Mucosa of gallbladder (tissue), 1 donor: ENCODE measurements at places on chromosomes 7 and 10. TPM values are rescaled to one million over a fixed set of nuclear protein-coding genes. Genes with fewer than 3 reads are reported as not detected.

KIN gene
- total RNA-seq, result 10.4 TPM

SOSTDC1 gene
- total RNA-seq, result 0.12 TPM

SPDYE18 gene
- 0.72 TPM for total RNA-seq

TAS2R41 gene
- total RNA-seq, result not detected

CALCR gene
- total RNA-seq, result 0.17 TPM

GRCh38 chr10:72502581-72502980 is 123.3 kb downstream of the MICU1 start:
- no peak for DNase-seq

DNA sequence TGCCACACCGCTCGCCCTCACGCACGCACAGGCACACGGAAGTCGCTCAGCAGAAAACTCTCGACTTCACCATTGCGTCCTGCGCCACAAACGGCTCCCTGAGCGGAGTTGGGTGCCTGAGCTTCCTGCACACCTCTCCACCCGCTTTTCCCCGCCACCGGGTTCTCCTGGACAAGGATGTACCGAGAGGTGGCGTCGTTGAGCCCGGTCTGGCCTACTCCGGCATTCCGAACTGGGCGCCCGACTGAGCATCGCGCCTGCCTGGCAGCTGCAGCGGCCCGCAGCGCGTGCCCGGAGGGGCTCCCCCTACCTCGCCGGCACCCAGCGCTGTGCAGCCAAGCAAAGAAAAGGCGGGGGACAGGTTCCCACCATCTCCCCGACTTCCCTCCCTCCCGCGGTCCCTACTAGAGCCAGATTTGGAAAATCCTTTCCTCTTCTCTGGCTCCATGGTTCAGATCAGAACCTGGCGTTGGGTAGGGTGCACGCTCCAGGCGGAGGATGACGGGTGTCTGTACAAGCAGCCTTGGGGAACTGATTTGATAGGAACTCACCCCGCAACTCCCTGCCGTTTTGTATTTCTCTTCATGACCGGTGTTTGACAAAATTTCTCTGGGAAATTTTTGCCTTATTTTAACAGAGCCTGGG is 1.7 kb downstream of the SORCS3 start:
- DNase-seq, result no peak

GRCh38 chr10:125708971-125709503 is 10.5 kb upstream of the EDRF1 start:
- no peak for DNase-seq

GRCh38 chr7:63925262-63925625 is 73.4 kb upstream of the ZNF722 start:
- no peak for DNase-seq

DNA sequence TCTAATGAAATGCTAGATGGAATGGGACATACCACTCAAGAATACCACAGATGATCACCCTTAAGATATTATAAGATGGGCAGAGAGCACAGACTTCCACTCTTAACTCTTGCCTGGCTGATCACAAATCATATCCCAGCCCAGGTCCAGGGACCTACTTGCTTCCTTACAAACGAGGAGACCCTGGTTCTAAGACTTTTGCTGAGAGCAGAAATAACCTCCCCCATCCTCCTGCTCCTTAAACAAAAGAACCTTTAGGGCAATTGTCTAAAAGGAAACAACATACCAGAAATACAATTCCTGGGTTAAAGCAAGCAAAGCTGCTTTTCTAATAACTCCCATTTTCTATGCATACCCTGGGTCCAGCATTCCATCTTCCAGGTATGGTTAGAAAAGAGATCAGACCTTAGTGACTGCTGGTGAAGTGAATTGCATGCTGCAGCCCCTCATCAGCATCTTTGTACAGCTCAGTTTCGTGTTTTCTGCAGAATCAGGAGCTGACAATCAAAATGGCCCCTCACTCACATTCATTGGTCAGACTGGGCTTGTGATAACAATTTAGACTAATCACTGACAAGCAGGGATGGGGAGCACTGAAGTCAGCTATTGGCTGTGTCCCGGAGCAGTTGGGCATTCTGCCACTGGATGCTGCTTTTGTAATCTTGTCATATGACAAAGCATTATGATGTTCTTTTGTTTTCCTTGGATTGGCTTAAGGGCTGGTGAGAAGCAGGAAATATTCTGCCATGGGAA is 14.6 kb downstream of the IFIT3 start:
- DNase-seq, result peak; percentile 50

DNA sequence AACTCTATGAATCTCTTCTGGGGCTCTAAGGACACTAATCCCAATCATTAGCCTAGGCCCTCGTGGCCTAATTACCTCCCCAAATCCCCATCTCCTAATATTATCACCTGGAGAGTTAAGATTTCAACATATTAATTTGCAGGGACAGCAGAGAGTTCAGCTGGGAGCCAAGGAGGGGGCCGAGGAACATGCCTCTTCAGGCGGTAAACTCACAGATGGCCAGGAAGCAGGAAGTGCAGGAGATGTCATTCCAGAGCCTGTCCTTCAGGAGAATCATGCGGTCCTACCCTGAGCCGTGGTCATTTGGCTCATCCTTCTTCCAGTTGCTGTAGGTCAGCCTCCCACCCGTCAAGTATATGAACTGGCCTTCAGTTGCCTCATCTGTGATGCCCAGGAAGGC is 21.9 kb upstream of the SFTPA2 start:
- no peak for DNase-seq

- DNase-seq, result no peak
These were observed 4.4 kb upstream of the ASB13 start for GRCh38 chr10:5670662-5671375.

- no peak for DNase-seq
These were observed 592.9 kb upstream of the NRP1 start for GRCh38 chr10:33927347-33927746.

DNA sequence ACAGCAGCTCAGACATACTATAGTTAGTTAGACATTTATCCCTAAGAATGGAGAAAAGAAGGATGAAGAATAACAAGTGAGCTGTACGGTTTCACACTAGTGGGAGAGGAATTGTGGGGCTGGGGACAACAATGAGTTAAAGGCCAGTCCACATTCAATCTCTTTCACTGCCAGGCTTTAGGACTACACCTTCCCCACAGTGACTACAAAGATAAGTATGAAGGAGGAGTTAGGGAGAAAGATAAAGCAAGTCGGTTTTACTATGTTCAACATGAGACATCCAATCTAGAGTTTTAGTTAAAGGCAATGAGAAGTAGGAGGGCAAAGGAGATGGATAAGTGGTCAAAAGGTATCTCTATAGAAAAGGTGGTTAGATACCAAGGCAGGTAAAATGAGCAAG is 16.3 kb downstream of the ARHGAP12 start:
- DNase-seq, result no peak

GRCh38 chr10:88157981-88158465 is 294.6 kb downstream of the PTEN start:
- no peak for DNase-seq

- no peak for DNase-seq
These were observed 1.1 kb downstream of the NANOS1 start for GRCh38 chr10:119030421-119031250.

DNA sequence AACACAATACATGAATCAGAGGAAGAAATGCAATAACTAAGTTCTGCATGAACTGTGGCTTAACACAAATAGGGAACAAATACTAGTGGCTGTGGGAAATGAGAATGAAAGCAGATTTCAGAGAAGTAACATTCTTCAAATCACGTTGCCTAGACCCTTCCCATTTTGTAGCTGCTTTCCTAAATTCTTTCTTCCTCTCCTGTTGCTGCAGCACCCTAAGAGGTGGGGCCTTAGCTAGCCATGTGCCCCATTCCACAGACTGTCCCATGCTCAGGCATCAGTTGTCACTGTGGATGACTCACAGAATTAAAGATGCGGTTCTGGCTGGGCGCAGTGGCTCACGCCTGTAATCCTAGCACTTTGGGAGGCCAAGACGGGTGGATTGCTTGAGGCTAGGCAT is 704.7 kb upstream of the C7orf33 start:
- DNase-seq, result no peak

DNA sequence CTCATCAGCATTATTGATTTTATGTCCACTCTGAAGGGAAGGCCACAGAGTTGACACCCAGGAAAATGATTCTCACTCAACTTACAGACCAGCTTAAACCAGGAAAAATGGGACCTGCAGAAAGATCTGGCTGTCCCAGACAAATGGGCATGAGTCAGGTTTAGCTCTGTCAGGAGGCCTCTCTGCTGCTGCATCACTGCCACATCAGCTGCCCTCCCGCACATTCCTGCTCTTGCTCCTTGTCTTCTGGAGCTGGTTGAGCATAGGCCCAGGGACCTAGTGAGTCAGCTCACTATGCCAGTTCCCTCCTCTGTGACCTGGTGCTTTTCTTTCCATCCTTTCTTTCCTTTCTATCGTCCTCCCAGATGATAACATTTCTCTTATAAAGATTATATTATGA is 18.8 kb upstream of the SMNDC1 start:
- DNase-seq, result no peak

DNA sequence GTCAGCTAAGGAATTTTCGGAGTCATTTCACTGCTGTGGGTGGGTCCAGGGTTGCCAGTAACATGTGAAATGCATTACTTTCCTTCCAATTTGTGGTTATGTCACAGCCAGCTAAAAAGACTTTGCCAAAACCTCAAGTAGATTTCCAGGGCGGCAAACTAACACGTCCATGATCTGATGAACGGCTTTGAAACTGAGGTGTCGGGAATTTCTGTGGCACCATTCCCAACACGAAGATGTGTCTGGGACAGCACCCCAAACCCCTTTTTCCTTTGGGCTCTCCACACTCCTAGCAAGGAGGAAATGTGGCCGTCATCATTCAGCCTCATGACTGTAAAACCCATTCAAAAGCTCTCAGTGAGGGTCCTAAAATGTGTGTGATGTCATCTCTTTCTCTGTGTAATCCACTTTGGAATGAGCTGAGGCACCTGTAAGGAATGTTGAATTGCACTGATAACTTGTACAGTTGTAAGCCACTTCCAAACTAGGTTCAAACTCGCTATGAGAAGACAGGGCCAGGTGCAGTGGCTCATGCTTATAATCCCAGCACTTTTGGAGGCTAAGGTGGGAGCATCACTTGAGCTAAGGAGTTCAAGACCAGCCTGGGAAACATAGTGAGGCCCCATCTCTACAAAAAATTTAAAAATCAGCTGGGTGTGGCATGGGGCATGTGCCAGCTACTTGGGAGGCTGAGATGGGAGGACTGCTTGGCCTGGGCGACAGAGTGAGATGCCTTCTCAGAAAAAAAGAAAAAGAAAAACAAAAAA is 146.1 kb upstream of the FRMD4A start:
- no peak for DNase-seq

DNA sequence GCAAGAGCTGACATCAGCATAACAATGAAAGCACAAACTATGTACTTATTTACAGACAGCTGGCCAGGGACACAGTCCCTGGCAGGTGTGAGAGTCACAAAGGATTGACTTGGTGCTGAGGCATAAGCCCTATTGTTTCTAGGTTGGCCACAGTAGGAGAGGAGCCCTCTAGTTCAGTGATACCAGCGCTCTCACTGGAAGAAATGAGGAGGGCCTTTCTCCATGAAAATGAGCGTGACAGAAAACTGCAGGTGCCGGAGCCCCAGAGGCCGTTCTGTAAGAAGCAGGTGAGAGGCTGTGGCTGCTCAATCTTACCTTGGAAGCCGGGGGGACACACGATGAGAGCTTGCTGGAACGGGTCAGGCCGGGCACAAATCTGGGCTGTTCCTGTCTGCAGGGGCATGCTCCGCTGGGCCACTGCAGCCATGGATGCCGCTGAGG is 90.5 kb downstream of the CLEC2L start:
- DNase-seq, result no peak

DNA sequence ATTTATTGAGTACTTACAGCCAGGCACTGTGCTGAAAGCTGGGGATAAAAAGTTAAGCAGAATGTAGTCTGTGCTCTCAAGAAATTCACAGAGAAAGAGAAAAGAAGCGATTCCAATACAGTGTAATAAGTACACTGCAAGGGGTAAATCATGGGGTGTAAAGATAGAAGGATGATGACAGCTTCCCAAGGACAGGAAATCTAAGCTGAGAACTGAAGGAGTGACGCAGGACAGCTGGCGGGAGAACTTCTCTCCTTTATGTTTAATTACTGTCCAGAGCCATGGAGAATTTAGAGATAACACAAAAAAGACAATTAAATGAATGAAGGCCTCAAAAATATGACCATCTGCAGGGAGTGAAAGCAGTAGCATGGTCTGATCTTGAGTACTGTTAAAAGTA is 34.8 kb downstream of the C7orf33 start:
- DNase-seq, result no peak

GRCh38 chr7:70807650-70808049 is 324.3 kb upstream of the GALNT17 start:
- DNase-seq, result no peak

- DNase-seq, result no peak
These were observed 41.0 kb upstream of the SLC29A3 start for GRCh38 chr10:71277914-71278665.

- no peak for DNase-seq
These were observed 219.5 kb upstream of the NRP1 start for GRCh38 chr10:33553748-33554571.

GRCh38 chr10:69043931-69044531 is 43.9 kb upstream of the SRGN start:
- DNase-seq, result no peak

DNA sequence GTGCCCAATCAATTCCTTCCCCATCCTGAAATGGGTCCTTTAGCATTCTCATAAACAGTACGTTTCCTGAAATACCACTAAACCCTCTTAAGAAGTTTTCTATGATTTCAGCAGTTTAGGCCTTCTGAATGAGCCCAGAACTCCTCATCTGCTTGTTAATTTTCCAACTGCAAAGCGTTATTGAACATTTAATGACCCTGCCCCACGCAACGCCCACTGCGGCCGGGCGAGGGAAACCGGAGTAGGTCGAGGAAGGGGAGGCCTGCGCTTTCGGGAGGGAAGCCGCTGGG is 608 bp upstream of the UBN2 start:
- no peak for DNase-seq

DNA sequence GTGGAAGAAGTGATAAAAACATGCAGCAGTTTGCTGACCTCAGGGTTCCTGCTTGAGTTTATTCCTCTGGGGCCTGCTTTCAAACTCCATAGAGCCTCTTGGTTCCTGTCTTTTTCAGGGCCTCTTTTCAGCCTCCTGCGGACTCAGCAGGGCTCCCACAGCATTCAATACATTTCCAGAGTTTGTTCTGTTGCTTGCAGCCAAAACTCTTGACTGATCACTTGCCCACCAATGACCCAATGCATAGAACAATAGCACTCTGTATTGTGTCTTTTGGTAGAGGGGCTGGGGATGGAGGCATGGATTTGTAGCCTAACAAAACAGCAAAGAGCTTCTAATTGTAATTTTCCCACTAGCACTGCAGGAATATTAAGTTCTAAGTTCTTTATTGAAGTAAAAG is 50.8 kb upstream of the CREB5 start:
- no peak for DNase-seq
